ENCODE measurements at places on chromosomes 13 and 19.

DNA sequence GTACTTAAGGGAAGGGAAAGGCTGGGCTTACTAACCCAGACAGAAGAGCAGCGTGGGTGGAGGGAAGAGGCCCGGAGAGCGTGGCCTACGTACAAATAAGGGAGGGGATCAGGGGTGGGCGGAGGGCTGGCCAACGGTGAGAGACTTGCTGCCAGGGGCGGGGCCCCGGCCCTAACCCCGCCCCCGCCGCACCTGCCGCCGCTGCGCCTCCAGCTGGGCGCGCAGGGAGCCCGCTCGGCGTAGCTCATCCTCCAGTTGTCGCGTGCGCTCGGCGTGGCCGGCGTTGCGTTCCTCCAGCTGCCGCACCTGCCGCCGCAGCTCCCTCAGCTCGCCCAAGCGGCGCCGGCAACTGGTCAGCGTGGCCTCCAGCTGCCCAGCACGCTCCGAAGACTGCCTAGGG is 5.7 kb downstream of the HOOK2 start:
- DNase-seq: peak; percentile 85

DNA sequence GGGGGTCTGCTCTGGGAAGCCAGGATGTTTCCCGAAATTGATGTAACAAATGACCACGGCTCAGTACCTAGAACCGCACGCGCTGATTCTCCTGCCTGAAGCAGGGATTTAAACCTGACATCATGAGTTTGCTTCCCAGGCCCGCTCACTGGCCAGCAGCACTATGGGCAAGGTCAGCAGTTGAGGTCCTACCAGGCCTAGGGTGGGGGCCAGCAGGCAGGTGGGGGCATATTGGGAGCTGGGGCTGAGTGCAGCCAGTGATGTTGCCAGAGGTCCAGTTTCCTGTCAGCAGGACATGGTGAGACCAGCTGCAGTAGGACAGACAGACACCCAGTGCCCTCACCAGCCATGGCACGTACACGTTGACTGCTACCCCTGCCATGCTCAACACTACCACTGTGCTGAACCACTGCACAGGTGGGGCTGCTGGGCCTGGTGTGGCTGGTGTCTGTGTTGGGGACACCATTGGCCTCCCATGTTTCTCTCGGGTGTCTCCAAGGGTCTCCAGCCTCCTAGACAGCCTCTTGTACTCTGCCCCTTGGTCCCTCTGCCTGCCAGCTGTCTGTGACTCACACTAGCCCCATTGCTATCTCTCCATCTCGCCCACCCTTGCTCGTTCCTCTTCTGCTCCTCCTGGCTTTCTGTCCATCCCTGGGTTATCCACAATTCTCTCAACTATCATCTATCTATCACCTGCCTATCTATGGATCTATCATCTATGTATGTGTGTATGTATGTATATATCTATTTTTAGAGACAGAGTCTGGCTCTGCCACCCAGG is 1.1 kb upstream of the C19orf85 start:
- no peak for DNase-seq

DNA sequence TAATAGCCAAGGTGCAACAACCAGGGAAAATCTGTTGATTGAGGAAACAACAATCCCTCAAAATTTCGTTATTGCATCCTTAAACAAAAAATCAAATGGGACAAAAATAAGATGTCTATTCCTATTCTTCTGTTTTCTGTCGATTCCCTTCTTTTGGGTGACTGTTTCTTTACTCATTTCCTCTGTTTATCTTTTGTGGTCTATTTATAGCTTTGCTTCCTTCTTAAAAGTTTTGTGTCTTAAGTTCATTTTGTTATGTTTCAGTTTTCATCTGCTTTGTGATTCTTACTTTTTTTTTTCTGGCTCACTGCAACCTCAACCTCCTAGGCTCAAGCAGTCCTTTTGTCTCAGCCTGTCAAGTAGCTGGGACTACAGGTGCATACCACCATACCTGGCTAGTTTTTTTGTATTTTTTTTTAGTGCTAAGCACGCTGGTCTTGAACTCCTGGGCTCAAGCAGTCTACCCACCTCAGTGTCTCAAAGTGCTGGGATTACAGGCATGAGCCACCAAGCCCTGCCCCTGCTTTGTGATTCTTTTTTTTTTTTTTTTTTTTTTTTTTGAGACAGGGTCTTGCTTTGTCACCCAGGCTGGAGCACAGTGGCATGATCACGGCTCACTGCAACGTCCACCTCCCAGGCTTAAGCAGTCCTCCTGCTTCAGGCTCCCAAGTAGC is 10.4 kb downstream of the ZNF146 start:
- no peak for DNase-seq

DNA sequence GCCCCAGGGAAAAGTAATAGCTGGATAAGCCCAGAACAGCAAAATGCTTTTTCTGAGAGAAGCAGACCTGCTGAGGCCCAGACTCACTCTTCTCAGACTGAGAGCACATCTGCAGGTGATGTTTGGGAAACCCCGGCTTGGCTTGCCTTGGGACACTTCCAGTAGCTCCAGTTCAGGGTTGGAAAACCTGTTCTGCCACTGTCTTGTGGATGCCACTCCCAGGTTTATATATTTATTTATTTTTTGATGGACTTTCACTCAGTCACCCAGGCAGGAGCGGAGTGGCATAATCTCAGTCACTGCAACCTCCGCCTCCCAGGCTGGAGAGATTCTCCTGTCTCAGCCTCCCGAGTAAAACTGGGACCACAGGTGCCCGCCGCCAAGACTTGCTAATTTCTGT is 8.0 kb upstream of the SMARCA4 start:
- no peak for DNase-seq

DNA sequence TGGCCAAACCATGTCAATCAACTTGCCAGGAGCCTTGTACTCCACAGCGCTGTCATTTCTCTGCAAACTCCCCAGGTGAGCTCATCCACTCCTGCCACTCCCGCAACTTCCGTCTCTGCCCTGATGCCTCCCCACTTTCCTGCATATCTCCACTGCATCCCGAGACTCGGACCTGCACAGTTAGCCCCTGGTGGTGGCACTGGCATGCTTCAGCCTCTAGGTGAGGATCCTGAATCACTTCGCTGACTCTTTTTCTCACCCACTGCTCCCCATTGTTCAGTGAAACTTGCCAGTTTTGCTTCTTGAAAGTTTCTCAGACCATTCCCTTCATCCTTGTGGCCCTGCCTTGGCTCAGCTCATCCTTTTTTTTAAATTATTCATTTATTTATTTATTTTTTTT is 3.4 kb upstream of the CTU1 start:
- no peak for DNase-seq
